Activated CD8-positive, alpha-beta memory T cell treated with anti-CD3 and anti-CD28 coated beads for 36 hours (primary cell): ENCODE measurements at places on chromosomes 4 and X. TPM values are rescaled to one million over a fixed set of nuclear protein-coding genes. Genes with fewer than 3 reads are reported as not detected.

MAGED2 gene
- total RNA-seq, result 31.7 TPM

WDFY3 gene
- total RNA-seq, result 0.96 TPM

NPY1R gene
- not detected for total RNA-seq

ADRA2C gene
- total RNA-seq, result not detected

TGIF2LX gene
- not detected for total RNA-seq

NLGN4X gene
- not detected for total RNA-seq

TMEM154 gene
- 17.7 TPM for total RNA-seq

PPBP gene
- not detected for total RNA-seq

TMEM175 gene
- total RNA-seq, result 17.3 TPM

CLDN2 gene
- not detected for total RNA-seq

STPG2 gene
- not detected for total RNA-seq

GDPD2 gene
- total RNA-seq, result not detected

DRD5 gene
- not detected for total RNA-seq

WNK3 gene
- total RNA-seq, result 0.31 TPM

GLRA3 gene
- total RNA-seq, result not detected

SYAP1 gene
- total RNA-seq, result 20.0 TPM

EXOC1L gene
- total RNA-seq, result not detected

TSPAN7 gene
- 0.27 TPM for total RNA-seq

PITX2 gene
- total RNA-seq, result not detected

CYP2U1 gene
- 2.9 TPM for total RNA-seq

ASB11 gene
- not detected for total RNA-seq

TKTL2 gene
- not detected for total RNA-seq

NSUN7 gene
- total RNA-seq, result not detected

DIPK2B gene
- not detected for total RNA-seq

PAGE4 gene
- not detected for total RNA-seq

NPY2R gene
- not detected for total RNA-seq

TASL gene
- total RNA-seq, result 1.2 TPM

LRP2BP gene
- 0.44 TPM for total RNA-seq

MAPK10 gene
- not detected for total RNA-seq

ENPEP gene
- total RNA-seq, result not detected

SLC25A43 gene
- total RNA-seq, result 10.6 TPM

RHOH gene
- total RNA-seq, result 146 TPM

SLC6A14 gene
- not detected for total RNA-seq

C4orf36 gene
- total RNA-seq, result not detected

PNMA5 gene
- not detected for total RNA-seq

PAPSS1 gene
- 27.7 TPM for total RNA-seq

RAB33B gene
- total RNA-seq, result 4.9 TPM

TDO2 gene
- not detected for total RNA-seq

STAP1 gene
- total RNA-seq, result 1.0 TPM

FANCB gene
- 12.2 TPM for total RNA-seq

NPY5R gene
- total RNA-seq, result not detected

LRIT3 gene
- total RNA-seq, result 0.17 TPM

GABRG1 gene
- total RNA-seq, result not detected
